ENCODE measurements at places on chromosomes 4 and X.
A peak's percentile ranks its signal among the peaks of the same experiment; 100 is the strongest.

DNA sequence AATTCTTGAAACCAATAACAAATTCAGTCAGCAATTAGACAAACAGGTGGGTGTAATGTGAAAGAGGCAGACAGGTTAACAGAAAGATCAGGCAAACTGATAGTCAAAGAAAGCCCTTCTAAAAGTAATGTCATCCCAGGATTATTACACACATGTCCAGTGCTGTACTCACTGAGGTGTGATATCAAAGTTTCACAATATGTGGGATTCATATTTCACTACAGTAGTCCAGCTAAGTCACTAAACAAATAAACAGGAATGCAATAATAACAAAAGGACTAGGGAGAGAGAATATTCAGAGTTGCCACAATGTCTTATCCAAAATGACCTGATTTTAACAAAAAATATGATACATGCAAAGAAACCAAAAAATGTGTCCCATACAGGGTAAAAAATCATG is 787.5 kb downstream of the FSTL5 start:
- no peak for DNase-seq

- DNase-seq = no peak
Observed at GRCh38 chr4:74087481-74087880, 11.5 kb downstream of the CXCL2 start.

GRCh38 chrX:138001226-138001625 is 435.3 kb downstream of the ZIC3 start:
- no peak for DNase-seq

DNA sequence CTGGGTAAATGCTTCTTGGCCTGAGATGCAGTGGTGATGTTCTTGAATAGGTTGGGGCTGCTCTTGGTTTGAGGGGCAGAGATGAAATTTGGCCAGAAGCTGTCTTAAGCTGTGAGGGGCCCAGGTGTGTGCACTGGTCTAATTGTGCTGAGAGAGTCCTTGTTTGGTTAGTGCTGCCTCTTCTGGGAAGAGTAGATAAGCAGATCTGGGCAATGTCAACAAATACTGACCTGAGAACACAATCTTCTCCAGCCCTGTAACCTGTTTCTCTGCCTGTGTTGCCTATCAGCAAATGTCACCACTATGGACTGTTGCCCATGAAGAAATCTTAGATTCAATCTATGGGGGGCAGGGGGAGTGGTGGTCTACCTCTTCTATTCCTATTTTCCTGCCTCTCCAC is 17.2 kb upstream of the USP27X start:
- DNase-seq = no peak

DNA sequence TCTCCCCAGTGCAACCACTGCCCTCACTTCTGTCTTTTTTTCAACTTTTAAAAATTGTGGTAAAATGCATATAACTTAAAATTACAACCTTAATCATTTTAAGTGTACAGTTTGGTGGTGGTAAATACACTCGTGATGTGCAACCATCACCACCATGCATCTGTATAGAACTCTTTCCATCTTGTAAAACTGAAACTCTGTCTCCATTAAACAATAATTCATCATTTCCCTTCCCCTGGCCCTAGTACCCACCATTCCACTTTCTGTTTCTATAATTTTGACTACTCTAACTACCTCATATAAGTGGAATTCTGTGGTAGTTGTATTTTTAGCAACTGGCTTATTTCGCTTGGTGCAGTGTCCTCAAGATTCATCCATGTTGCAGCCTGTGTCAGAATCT is 6.8 kb upstream of the CTBP1 start:
- DNase-seq = no peak

GRCh38 chr4:121041307-121042090 is 30.8 kb downstream of the NDNF start:
- no peak for DNase-seq

GRCh38 chr4:147773261-147774184 is 41.6 kb downstream of the ARHGAP10 start:
- no peak for DNase-seq

- peak; percentile 45 for DNase-seq
Observed at GRCh38 chr4:158172261-158173258, at the start of gene GASK1B. Gene GASK1B, minus strand, starts transcription at chr4:158173025. Its CDS starts 1,650 bp downstream, at chr4:158171375.

GRCh38 chr4:11710453-11711093 is 281.9 kb upstream of the HS3ST1 start:
- no peak for DNase-seq

GRCh38 chrX:150607201-150607600 is 38.8 kb downstream of the MTM1 start:
- no peak for DNase-seq

DNA sequence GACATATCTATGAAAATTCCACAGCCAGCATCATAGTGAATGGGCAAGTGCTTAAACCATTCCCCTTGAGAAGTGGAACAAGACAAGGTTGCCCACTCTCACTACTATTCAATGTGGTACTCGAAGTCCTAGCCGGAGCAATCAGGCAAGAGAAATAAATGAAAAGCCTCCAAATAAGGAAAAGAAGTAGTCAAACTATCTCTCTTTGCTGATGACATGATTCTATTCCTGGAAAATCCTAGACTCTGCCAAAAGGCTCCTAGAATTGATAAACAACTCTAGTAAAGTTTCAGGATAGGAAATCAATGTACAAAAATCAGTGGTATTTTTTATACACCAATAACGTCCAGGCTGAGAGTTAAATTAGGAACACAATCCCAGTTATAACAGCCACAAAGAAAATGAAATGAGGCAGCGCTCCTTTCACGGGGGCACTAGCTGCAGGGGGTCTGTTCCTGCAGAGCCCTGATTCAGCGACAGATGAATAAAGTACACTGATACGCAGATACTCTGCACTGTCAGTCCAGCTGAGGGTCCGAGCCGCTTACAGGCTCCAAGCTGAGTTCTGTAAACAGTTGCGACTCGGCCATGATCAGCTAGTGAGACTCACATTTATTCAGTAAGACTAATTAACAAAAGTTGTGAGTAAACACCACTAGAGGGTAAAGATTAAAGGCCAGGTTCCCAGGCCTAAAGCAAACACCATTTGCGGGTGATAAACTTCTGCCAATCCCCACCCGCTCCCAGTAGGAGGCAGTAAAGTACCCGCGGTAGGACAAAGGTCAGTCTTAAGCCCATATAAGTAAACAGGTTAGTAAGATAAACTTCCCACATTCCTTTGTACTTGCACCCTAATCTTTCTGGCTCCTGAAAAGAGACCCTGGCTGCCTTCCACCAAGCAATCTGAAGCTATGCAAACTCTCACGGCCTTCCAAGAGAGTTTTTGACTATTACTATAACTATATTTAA is 290.6 kb upstream of the GRID2 start:
- no peak for DNase-seq

- DNase-seq = no peak
Observed at GRCh38 chr4:114163051-114163450, 183.6 kb upstream of the ARSJ start.

GRCh38 chr4:169278624-169279023 is 7.9 kb upstream of the SH3RF1 start:
- DNase-seq = no peak

GRCh38 chrX:48626401-48627298 is 29.4 kb downstream of the WDR13 start:
- no peak for DNase-seq

GRCh38 chr4:4914059-4914820 is 54.8 kb downstream of the MSX1 start:
- DNase-seq = no peak

All from caudate nucleus (tissue), 63 donors.